A549 treated with DMSO at 1 μM for 4 hours (cell line): ENCODE measurements at places on chromosomes 2 and 18. TPM values are rescaled to one million over a fixed set of nuclear protein-coding genes. Genes with fewer than 3 reads are reported as not detected.

The INHA gene
- 0.38 to 0.57 TPM (median 0.52 TPM) in 5 replicates for total RNA-seq

The AP1S3 gene
- total RNA-seq: 23.7 to 33.6 TPM (median 31.4 TPM) in 5 replicates

The CFC1 gene
- not detected in 5 replicates for total RNA-seq

The TSPYL6 gene
- not detected in 5 replicates for total RNA-seq

The MDH1B gene
- 1.6 to 2.2 TPM (median 1.8 TPM) in 5 replicates for total RNA-seq
